Activated naive CD4-positive, alpha-beta T cell treated with anti-CD3 and anti-CD28 coated beads for 36 hours (primary cell): ENCODE measurements at places on chromosomes 3 and 15. TPM values are rescaled to one million over a fixed set of nuclear protein-coding genes. Genes with fewer than 3 reads are reported as not detected.

DNA sequence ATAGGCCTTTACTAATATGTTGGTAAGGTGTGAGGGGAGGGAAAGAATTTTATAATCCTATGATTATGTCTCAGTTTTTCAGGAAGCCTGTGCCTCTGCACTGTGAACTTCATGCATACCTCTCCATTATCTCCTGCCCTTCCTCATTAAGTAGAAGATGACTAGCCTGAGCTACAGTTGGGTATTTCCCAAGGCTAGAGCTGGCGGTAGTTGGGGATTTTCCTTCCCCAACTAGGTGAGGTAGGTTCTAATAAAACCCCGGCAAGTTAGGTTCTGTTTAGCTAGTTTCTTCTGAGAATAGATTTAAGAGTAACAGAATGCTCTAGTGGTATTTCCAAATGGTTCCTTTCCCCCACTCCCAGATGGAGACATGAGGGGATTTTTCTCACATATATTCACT lies 414.5 kb downstream of the GRM7 start:
- H3K36me3 ChIP-seq = no peaks in the 10 kb centered on the region
- H3K27ac ChIP-seq = no peak overlapping the region
- H3K27me3 ChIP-seq = no peaks in the 10 kb centered on the region
- no peak for DNase-seq
- H3K4me1 ChIP-seq = no peaks in the 10 kb centered on the region

DNA sequence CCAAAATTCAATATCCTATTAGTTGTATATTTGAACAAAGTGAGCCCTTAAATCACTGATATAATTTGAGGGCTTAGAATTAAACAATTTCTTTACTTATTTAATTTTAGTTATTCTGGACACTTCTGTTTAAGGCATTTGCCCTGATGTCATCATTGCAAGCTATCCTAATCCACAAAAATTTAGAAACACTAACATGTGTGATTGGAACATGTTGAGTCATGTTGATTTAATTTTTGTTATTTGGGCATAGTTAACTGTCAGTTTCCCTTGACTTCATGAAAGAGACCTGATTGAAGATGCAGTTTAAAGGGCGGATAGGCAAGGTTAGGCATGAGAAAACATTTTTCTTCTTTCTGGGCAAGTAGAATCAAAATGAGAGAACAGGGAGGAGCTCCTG lies 682.6 kb downstream of the ROBO1 start:
- H3K4me1 ChIP-seq = no peaks in the 10 kb centered on the region
- no peaks in the 10 kb centered on the region for H3K36me3 ChIP-seq
- no peak overlapping the region for H3K4me3 ChIP-seq
- no peaks in the 10 kb centered on the region for H3K27me3 ChIP-seq
- H3K27ac ChIP-seq = no peak overlapping the region
- DNase-seq = no peak

GRCh38 chr3:52395503-52395865 lies 49.4 kb downstream of the SEMA3G start:
- H3K27ac ChIP-seq = no peak overlapping the region
- no peak overlapping the region for H3K4me3 ChIP-seq
- H3K27me3 ChIP-seq = no peaks in the 10 kb centered on the region
- H3K4me1 ChIP-seq = no peaks in the 10 kb centered on the region

DNA sequence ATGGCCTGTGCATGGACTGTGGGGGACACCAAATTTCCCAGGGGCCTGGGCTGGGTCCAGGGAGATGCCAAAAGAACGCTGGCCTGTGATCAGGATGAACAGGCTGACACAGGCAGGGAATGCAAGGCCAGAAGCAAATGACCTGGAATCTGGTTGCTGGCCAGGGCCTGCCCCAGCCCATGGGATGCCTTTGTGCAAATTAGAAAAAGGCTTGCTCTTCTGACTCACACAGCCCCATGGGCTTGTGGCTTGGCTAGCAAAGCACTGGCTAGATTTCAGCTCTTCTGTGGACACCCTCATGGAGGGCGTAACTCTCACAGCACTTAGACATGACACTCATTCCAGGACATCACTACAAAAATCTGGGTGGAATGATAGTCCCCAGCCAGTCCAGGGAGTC lies 356.0 kb downstream of the SHQ1 start:
- no peak overlapping the region for H3K27ac ChIP-seq
- peaks cover 4% of the 10 kb centered on the region for H3K36me3 ChIP-seq
- H3K4me3 ChIP-seq = no peak overlapping the region
- peaks cover 15% of the 10 kb centered on the region for H3K4me1 ChIP-seq

- DNase-seq = no peak
- no peak overlapping the region for H3K4me3 ChIP-seq
- H3K27me3 ChIP-seq = peaks cover 24% of the 10 kb centered on the region
- no peaks in the 10 kb centered on the region for H3K4me1 ChIP-seq
- H3K27ac ChIP-seq = no peak overlapping the region
Measured at GRCh38 chr3:133733226-133733625, 13.0 kb upstream of the TF start.

DNA sequence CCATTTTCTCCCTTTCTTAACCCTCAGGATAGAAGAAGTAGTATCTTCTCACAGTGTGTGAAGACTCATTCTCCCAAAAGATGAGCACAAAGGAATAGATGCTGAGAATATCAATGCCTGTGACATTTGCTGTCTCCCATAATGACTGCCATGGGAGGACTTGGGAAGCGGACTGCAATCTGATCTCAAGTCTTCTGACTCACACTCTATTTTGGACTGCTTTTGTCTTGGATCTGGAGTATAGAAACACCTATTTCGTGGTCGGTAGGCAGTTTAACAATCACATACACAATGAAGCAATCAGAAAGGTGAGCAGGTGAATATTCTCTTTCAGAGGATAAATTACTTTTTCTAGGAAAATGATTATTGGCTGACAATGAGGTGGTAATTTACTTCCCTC lies 852.0 kb downstream of the FHIT start:
- H3K27ac ChIP-seq = no peak overlapping the region
- no peaks in the 10 kb centered on the region for H3K27me3 ChIP-seq
- DNase-seq = no peak
- no peak overlapping the region for H3K4me3 ChIP-seq

DNA sequence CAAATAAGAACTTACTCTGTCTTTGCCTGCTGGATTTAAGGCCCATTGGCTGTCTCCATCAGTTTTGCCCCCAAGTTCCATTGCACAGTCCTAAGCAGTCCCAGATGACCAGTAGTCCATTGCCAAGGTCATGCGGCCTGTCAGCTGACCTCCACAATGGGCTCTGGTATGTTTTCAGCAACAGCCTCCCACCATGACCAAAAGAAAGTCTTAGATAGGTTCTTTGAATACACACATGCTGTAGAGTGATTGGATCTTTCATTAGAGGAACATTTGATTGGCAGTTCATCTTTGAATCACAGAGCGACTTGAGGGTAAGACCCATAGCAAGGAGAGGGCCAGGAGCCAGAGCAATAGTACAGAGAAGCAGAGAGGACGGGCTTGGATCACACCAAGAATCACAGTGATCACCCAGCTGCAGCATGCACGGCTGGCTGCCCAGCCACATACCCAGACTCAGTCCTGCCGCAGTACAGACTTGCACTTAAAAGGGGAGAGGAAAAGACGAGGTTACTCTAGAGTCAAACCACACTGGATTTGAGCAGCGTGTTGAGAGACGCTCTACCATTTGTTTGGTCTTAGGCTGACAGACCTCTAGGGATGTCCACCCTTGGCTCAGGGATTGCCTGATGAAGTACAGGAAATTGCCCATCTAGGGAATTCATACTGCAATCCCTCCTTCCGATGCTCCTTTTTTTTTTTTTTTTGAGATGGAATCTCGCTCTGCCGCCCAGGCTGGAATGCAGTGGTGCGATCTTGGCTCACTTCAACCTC lies 50.4 kb downstream of the APH1B start:
- no peak for DNase-seq
- H3K27me3 ChIP-seq = peaks cover 2% of the 10 kb centered on the region
- no peaks in the 10 kb centered on the region for H3K36me3 ChIP-seq
- H3K27ac ChIP-seq = no peak overlapping the region

DNA sequence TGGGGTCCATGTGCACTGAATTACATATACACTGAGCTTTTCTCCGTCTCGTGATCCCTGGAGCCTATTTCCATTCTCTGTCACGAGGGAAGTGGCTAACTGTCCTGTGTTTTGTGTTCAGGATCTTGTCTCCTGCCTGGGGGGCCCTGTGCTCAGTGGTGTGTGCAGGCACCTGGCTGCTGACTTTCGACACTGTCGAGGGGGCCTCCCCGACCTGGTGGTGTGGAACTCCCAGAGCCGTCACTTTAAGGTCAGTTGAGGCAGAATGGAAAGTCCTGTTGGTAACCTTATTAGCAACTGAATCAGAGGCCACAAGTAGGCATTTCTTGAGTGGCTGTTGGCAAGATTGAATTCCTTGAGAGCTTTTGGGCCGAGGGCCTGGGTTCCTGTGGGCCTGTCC lies 26.7 kb downstream of the FAN1 start:
- no peaks in the 10 kb centered on the region for H3K27me3 ChIP-seq
- peaks cover 38% of the 10 kb centered on the region for H3K36me3 ChIP-seq
- H3K4me1 ChIP-seq = peaks cover 10% of the 10 kb centered on the region
- no peak overlapping the region for H3K4me3 ChIP-seq
- no peak overlapping the region for H3K27ac ChIP-seq

SNURF gene
- 28.3 TPM for total RNA-seq

PRR20G gene
- not detected for total RNA-seq

ANKRD34C gene
- total RNA-seq = not detected
